ENCODE measurements at places on chromosomes 5 and 9.

- no peak for DNase-seq
Measured at GRCh38 chr5:121019106-121019505, 555.0 kb downstream of the PRR16 start.

GRCh38 chr5:68345171-68345570 lies 129.6 kb downstream of the PIK3R1 start:
- no peak for DNase-seq

DNA sequence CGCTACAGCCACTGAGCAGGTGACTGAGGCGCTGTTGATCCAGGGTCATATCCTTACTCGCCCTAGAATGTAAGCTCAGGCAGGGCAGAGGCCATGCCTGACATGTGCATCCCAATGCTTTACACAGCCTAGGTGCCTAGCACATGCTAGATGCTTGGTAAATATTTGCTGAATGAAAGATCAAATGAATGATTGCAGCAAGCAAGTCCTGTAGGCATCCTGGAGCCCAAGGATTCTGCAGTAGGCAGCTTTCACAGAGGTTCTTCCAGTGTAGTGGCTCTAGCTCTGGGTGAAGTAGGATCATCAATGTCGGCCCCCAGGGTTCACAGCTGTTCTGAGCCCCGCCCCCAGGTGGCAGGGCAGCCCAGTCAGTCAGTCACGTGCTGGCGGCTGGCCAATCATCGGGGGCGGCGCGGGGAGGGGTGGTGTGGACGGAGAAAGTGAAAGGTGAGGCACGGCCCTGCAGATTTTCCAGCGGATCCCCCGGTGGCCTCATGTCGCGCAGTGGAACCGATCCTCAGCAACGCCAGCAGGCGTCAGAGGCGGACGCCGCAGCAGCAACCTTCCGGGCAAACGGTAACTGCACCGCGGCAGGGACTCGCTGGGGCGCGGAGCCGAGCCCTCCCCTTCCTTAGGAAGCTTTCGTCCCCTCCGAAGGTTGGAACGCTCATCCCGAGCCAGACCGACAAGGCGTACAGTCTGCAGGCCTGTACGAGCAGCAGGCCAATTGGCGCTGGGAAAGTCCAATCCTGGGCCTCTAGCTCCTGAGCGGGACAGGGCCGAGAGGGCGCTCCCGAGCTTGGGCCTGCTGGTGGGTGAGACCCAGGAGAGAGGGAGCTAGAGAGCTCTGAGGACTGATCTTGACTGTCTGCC lies at the start of gene GALT:
Gene GALT (plus strand): TSS at position 465 of the 873 bp plus-strand sequence. CDS start 30 bp downstream, at position 495.
- peak; percentile 94 for DNase-seq

- no peak for DNase-seq
Measured at GRCh38 chr5:7078101-7078500, 317.8 kb upstream of the ADCY2 start.

DNA sequence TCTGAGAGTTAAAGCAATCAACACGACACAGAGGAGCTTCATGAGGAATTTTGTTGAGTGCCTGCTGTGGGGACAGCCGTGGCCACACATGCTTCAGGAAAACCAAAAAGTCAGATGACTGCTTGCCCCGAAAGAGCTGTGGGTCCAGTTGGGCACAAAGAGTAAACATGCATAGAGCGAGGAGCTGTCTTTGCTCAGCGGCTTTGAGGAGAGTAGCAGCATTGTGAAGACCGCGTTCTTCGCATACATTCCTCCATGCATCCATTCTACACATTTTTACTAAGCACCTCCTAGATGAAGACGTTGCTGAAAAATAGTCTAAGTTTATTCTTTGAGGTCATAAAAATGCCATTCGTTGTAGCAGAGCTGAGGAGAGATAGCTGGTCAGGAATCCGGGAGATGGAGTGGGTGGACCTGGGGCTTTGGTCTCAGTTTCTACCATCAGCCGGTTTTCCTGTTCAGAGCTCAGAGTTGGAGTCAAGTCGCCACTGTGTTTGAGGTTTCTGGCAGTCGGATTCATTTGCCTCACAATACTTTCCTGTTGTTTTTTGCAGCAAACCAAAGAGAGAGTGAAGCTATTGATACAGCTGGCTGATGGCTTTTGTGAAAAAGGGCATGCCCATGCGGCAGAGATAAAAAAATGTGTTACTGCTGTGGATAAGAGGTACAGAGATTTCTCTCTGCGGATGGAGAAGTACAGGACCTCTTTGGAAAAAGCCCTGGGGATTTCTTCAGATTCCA lies 194.5 kb upstream of the OTULINL start:
- DNase-seq = no peak

DNA sequence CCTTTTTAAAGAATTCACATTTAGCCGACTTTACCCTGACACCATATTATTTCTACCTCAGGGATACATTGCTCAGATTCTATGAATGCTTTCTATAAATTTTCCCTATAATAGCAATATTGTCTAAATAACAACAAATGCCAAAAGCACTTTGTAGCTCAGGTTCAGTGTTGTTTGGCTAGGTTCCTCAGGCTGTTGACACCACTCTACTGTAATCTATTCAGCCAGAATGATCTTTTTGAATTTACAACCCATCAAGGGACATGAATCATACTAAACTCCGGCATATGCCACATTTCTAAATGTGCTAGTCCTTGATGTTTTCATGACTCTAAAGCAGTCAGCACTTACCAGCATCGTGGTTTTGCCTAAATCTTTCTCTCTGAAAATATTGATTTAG lies 641.5 kb upstream of the CDH10 start:
- no peak for DNase-seq

GRCh38 chr9:81986051-81986450 lies 2.5 kb upstream of the SPATA31D1 start:
- DNase-seq = no peak

DNA sequence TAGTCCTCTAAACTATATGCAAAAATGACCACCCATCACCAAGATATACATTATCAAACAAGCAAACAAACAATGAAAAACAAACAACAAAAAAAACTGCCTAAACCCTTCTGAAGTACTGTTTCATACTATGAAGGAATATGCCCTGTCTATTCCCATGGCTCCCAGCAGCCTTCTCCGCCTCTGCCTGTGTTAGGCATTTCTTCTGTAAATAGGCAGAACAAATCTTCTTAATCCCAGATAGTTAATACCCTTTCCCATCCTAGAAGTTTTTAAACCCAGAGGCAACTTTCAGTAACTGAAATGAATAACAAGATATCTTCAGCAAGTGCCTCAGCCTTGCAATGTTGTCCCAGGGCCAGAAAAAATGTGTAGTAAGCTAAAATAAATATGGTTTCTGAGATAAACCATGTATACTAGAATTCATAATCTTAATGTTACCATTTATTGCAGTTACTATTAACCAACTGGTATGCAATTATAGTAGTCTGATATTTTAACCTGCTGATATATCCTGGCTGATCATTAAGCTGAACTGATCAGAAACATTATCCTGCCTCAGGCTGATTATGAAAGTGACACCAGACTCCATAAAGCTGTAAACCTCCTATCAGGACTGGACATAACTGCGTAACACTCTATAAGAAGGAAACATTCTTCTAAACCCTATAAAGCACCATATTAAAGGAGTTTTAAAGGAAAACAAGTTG lies 68.5 kb downstream of the ANKRD31 start:
- no peak for DNase-seq

DNA sequence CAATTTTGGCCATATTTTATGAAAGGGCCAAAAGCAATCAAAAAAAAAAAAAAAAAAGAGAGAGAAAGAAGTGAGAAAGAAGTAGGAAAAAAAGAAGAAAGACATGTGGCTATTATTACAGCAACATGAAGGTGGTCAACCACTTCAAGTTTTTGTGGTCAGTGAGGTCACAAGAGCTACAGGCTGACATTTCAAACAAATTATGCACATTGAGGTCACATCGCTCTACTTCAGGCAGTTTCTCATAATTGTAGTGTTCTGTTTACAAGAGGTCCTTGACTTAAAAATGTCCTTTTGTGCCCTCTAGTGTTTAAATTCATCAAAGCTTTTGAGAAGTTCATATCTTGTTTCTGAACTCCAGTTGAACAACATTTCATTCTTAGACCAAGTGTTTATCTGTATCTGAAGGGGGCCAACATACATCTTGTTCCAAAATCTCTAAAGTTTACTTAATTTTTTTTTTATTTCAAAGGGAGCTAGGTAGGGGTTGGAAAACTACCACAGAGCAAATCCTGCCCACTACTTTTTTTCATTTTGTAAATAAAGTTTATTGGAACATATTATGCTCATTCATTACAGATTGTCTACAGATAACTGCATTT lies 513.1 kb downstream of the PDE4D start:
- peak; percentile 77 for DNase-seq

GRCh38 chr9:23850242-23850689 lies 24.2 kb upstream of the ELAVL2 start:
- DNase-seq = peak; percentile 9

GRCh38 chr5:111132731-111133435 lies 40.7 kb downstream of the WDR36 start:
- no peak for DNase-seq

DNA sequence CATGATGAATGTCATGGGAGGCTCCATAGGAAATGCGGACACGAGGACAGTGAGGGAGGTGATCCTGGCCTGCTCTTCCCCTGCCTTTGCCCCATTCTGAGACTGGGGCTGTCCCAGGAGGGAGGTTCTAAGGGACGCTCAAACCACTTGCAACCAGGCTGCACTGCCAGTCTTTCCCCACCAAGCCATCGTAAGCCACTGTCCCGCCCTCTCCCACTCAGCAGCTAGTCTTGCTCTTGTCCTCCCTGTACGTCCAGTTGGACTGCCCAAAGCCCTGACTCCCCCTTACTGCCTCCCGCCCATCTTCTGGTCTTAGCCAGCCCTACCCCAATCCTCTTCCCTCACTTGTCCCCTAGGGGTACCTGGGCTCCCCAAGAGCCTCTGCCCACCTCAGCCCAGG lies 115.7 kb downstream of the FSTL4 start:
- no peak for DNase-seq

DNA sequence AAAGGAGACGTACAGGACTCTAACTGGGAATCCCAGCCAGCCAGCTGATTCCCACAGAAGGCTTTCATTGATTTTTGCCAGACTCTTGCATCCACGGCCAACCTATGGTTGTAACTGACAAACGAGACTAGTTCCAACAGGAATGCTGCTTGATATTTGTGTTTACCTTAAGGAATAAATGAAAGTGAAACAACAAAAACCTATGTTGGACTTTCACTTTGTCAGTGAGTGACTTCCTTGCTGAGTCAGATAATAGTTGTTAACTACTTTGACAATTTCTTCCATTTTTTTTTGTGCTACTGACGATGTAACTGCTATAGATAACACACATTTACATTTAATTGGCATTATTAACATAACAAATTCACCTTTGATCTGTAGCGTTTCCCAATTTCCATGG lies 63.4 kb upstream of the LRRTM2 start:
- DNase-seq = no peak

DNA sequence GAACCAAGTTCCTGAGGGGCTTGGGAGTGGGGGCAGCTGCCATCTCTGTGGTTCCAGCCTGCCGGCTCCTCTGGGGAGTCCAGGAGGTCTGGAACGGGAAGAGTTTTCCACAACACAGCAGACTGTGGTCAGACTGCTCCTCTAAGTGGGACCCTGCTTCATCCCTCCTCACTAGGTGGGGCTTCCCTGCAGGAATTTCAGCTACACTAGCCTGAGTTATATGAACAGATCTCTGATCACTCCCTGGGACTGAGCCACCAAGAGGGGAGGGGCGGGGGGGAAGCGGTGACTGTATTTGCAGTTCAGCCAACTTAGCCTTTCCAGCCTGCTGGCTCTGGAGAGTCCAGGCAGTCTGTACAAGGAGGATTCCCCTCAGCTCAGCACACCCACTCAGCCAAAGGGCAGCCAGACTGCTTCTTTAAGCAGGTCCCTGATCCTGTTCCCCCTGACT lies 19.4 kb downstream of the DTWD2 start:
- no peak for DNase-seq

DNA sequence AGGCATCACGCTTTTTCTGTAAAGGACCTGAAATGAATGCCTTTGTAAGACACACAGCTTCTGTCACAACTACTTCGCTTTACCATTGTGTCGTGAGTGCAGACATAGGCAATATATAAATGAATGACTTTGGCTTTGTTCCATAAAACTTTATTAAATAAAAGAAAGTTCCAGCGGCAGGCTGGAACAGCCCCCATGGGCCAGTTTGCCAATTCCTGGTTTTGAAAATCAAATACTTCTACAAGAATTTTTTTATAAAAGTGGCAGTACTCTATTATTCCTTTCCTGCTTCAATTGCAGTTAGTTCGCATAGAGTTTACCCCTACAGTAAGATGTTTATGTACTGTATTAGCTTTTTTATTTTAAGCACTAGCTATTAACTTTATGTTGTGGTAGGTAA lies 53.7 kb downstream of the SRFBP1 start:
- no peak for DNase-seq

DNA sequence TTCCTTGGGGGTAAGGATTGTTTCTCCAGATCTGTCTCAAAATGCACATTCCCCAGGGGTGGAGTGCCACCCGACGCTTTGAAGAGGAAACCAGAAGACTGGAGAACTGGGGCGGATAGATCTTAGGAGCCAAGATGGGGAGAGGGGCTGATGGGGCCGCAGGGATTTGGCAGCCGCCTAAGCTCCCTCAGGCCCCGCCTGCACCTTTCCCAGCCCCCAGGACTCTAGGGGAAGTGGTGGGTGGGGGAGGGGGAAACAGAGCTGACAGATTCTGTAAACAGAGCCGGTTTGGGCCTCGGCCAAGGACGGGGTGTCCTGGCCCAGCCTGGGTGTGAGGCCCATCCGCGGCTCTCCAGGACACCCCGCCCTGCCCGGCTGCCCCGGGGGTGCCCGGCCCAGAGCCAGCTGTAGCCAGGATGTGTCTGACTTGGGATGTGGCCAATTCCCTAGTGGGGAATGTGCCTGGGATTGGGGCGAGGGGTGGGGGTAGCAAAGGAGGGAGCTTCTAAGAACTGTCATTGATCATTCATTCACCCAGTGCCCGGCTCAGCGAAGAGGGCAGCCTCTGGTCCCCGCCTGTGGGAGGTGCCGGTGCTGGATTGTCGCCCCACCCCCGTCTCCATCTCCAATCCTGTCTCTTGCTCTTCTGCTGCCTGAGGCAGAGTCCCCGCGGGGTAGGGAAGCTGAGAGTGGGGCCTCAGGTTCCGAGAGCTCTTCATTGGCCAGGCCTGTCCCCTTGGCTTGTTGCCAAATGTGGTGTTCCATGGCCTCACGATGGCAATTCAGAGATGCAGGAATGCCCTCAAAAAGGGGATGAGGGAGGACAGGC lies 54.8 kb upstream of the CDKN2AIPNL start:
- peak; percentile 81 for DNase-seq

- no peak for DNase-seq
Measured at GRCh38 chr5:173706700-173707099, 90.2 kb upstream of the BOD1 start.

- no peak for DNase-seq
Measured at GRCh38 chr5:159912033-159912800, 4.1 kb upstream of the ADRA1B start.

- DNase-seq = no peak
Measured at GRCh38 chr5:41201082-41201772, 12.1 kb downstream of the C6 start.

All from SK-N-DZ (cell line).